ENCODE measurements at places on chromosomes 12 and 14.

GRCh38 chr12:51549637-51550036 is 41.4 kb upstream of the SCN8A start:
- no peak for DNase-seq

GRCh38 chr14:95507174-95507573 is 9.3 kb downstream of the SYNE3 start:
- DNase-seq, result no peak

DNA sequence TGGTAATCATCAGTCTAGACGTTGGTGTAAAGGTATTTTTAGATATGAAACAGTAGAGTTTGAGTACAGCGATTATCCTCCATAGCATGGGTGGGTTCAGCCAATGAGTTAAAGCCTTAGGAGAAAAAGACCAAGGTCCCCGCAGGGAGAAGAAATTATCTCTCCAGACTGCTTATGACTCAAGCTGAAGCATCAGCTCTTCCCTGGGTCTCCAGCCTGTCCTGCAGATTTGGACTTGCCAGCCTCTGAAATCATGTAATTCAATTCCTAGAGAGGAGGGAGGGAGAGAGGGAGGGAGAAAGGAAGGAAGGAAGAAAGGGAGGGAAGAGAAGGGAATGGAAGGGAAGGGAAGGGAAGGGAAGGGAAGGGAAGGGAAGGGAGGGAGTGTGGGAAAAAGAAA is 12.0 kb upstream of the DTX1 start:
- no peak for DNase-seq

DNA sequence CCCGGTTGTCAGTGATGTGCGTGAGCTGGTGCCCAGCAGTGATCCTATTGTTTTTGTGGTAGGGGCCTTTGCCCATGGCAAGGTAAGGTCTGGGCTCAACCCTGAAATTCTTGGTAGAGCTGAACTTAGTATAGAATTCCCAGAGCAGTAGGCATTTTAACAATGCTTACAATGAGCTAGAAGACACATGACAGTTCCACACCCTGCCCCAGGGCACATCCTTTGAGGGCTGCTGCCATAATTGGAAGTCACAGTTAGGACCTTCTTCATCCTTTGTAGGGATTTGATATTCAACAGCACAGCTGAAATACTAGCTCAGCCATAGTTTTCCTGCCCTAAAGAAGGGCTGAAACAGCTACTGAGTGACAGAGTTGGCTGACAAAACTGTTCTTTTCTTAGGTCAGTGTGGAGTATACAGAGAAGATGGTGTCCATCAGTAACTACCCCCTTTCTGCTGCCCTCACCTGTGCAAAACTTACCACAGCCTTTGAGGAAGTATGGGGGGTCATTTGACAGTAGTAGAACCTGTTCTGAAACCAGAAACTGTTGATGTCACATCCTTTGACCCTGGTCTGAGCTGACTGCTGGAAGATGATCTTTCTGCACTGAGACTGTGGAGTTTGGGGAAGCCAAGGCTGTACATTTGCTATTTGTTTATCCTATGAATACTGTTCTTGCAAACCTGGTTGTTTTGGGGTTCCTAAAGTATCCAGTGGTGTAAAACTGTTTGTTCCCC is 4.8 kb downstream of the EMG1 start:
- no peak for DNase-seq

GRCh38 chr12:74747305-74747704 is 209.7 kb downstream of the ATXN7L3B start:
- DNase-seq, result no peak

GRCh38 chr12:95202691-95203486 is 14.4 kb downstream of the FGD6 start:
- DNase-seq, result no peak

GRCh38 chr12:76764856-76765255 is 941 bp downstream of the ZDHHC17 start:
- peak; percentile 33 for DNase-seq

DNA sequence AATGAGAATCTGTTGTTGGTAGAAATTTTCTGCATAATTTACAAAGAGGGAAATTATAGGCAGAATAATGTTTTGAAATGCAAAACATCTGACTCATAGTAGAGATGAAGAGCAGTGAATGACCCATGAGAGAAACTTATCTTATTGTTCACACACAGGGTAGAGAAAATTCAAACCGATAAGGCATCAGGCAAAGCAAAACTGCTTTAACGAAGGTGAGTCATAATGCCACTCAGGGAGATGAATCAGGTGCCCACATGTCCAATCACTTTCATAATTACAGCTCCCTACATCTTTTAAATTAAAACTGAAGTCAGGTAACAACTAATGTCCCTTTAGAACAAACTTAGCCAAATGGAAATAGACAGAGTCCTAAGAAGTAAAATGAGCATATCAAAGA is 265.6 kb upstream of the GARIN6 start:
- DNase-seq, result no peak

Measured in activated T-cell treated with anti-CD3 and anti-CD28 coated beads, Interleukin-2, amount 50 U/mL, for 24 hours (primary cell).